IPS-NIHi11 (cell line): ENCODE measurements at places on chromosomes 7 and 10.

DNA sequence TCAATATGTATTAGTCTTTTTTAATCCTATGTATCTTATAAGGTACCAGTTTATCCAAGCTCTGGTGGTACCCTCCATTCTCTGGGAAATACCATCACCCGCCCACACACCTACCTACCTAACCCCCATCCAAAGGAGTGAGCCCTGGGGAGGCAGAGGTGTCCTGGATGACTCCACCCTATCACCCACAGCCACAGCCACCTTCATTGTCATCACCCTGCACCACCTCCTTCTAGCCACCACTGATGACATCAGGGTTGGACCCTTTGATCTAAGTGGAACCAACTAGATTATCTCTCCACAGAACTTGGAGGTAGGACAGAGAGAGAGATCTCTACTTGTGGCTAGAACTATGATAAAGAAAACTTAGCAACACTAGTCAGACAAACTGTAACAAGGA, 259.4 kb downstream of the PARD3 start:
- DNase-seq, result no peak

DNA sequence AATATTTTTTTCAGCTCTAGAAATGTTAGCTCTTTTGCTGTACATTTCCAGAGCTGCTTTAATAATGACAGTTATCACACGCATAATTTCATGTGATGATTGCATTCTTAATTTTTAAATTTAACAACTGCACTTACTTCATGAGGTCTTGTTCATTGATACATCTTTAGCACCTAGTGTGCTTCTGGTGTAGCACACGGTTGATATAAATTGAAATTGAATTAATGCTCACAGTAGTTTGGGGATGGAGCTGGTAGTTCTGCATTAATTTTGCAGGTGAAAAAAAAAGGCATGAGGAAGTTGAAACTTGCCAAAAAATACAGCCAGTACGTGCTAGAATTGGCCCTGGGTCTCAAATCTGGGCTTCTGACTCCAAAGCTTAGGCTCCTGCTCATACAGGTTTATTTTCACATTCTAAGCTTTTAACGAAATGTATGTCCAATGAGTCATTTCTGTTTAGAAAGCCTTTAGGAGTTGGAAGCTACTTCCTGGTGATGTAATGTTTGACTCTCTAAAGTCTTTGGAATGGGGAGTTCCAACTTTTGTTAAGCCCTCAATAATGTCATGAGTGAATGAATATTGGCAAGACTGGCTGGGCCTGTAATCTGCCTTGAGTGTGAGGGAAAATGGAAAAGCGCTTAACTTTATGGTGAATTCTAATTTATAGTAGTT, 62.5 kb downstream of the DAGLB start:
- no peak for DNase-seq

- DNase-seq, result no peak
These were observed 38.7 kb downstream of the SHH start for GRCh38 chr7:155773531-155773930.

- no peak for DNase-seq
These were observed 88.8 kb downstream of the GSAP start for GRCh38 chr7:77327067-77327931.

DNA sequence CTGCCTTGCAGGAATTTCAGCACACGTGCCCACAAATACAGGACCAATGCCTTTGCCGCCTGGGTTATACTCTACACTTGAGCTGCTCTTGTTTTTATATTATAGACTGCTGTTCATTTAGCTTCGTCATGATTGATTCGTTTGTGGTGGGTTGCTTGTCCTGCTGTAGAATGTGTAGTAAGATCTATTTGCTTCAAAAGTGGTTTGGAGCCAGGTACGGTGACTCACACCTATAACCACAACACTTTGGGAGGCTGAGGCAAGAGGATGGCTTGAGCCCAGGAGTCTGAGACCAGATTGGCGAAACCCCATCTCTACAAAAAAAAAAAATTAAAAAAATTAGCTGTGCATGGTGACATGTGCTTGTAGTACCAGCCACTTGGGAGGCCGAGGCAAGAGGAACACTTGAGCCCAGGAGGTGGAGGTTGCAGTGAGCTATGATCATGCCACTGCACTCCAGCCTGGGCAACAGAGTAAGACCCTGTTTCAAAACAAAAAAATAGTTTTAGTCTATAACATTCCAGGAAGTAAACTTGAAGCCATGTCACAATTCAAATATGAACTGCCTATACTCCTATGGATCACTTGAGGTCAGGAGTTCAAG, 9.0 kb upstream of the RHBDD2 start:
- no peak for DNase-seq

GRCh38 chr10:13404791-13405190, 56.7 kb upstream of the SEPHS1 start:
- no peak for DNase-seq
